Inflammatory macrophage treated with lipopolysaccharide for 1 hour (primary cell): ENCODE measurements at places on chromosomes 7 and 10.

DNA sequence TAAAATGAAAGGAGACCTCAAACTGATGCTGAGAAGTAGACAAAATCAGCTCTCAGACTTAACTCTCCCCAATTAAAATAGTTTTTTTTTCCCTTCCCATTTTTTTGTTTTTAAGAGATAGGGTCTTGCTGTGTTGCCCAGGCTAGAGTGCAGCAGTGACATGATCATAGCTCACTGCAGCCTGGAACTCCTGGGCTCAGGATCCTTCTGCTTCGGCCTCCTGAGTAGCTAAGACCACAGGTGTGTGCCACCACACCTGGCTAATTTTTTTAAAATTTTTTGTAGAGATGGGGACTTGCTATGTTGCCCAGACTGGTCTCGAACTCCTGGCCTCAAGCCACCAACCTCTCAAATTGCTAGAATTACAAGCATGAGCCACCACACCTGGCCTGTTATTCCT lies 61.1 kb downstream of the NHLRC2 start:
- no peak for DNase-seq

DNA sequence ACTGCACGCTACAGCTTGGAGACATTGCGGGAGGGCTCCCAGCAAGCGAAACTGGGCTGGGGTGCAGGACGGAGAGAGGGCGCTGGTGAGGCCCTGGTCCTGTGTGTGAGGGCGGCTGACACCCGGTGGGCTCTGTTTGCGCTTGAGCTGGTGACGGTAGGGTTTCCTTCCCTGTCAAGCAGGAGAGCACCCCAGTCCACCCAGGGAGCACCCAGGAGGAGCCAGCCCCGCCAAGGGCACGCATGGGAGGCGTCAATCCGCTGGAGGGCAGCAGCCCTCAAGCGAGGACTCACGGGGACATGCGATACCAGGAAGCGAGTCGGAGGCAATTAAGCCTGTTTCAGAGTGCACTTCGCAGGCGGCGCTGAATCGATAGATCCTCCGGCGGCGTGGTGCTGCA lies 109.4 kb downstream of the MAD1L1 start:
- DNase-seq, result no peak

- DNase-seq, result no peak
Observed at GRCh38 chr10:71325267-71325666, 6.2 kb downstream of the SLC29A3 start.

DNA sequence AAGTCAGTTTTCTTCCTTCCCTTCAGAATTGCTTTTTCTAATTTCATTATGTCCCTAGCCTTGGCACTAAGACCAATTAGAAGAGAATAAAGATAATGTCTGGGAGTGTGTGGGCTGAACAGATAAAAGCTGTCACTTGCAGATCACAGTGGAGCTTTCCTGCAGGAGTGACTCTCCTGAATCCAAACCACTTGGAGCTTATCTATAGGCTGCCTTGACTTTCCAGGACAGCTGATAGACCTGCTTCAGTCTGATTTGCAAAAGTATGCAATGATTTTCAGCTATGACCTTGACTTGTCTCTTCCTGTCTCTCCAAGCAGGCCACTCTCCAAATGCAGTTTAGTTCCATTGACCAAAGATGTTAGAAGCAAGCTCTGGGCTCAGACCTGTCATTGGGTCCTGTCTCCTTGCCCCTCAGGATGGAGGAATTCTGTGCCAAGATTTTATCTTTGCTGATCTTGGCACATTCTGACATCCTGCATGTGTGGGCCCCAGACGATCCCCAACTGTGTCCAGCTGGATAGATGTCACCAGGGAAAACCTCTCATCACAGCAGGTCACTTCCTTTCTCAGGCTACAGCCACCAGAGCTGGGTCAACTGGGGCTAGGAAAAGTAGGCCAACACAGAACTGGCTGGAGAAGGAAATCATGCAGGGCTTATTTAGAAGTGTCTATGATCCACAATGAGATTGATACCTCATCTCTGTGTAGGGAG lies 120.9 kb upstream of the ZNF438 start:
- no peak for DNase-seq

GRCh38 chr7:109391240-109391639 lies 821.6 kb downstream of the DNAJB9 start:
- DNase-seq, result no peak

- no peak for DNase-seq
Observed at GRCh38 chr10:133169173-133169947, 9.3 kb downstream of the KNDC1 start.

DNA sequence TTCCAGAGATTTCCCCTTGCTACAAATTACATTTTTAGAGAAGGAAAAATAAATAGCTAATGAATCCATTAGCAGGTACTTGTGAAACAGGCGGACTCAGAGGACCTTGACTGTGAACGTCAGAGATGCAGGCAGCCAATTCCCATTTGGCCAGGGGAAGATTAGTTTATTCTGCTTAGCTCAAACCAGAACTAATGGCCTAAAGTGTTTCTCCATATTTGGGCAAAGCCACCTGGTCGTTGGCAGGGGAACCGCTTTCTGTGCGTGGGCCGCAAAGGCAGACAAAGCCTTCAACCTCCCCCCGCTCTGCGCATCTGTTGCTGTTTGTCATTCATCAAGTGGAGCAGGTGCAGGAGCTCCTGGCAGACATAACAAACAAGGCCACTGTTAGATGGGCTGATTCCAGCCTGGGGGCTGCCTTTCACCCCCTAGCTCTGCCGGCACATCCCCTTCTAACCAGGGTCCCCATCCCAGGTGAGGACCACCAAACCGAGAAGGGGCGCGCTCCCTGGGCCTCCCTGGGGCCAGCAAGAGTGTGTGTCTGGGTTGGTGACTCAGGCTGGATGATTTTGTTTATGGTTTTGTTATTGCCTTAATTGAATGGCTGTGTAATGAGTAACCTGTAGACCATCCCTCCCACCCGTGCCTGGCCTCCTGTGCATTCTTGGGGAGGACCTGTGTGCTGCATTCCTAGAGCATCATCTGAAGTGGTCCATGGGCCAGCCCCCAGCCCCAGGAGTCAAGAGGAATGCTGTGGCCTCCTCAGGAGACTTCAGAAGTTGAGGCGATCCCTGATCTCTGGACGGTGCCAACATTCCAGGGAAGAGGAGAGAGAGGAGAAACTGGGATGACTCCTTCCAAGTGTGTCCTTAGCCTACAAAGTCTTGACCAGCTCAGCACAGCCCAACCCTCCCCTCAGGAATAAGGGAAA lies 14.5 kb upstream of the CPA1 start:
- no peak for DNase-seq
